Activated CD8-positive, alpha-beta memory T cell treated with anti-CD3 and anti-CD28 coated beads, Interleukin-2, amount 10 ng/mL, durations not matched to agents 7 days and 5 days (primary cell): ENCODE measurements at places on chromosomes 2 and 18.

GRCh38 chr2:88448248-88448647, 4.2 kb downstream of the FOXI3 start:
- H3K36me3 ChIP-seq = no peaks in the 10 kb centered on the region
- H3K4me1 ChIP-seq = peaks cover 9% of the 10 kb centered on the region
- H3K4me3 ChIP-seq = no peak overlapping the region

- H3K4me1 ChIP-seq = no peaks in the 10 kb centered on the region
- no peak overlapping the region for H3K27ac ChIP-seq
- peaks cover 69% of the 10 kb centered on the region for H3K27me3 ChIP-seq
- no peaks in the 10 kb centered on the region for H3K36me3 ChIP-seq
Observed at GRCh38 chr2:11998218-11998617, 251.8 kb downstream of the LPIN1 start.

DNA sequence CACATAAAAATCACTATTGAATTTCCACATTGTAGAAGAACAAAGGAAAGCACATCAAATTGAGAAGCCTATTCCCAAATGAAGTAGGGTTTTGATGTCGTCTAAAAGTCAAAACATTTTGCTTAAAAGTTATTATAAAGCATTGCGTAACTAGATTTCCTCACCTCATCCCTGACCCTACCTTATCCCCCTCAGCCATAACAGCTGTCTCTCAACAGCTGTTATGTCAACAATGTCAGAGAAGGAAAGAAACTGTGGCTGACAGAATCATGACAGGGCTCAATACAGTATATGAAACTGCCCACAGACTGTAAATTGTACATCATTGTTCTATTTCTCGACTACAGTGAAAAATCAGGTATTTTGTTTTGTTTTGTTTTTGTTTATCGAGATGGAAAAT, 63.0 kb upstream of the ACVR1C start:
- H3K27me3 ChIP-seq = peaks cover 2% of the 10 kb centered on the region
- H3K4me3 ChIP-seq = no peak overlapping the region
- H3K27ac ChIP-seq = no peak overlapping the region
- no peaks in the 10 kb centered on the region for H3K36me3 ChIP-seq
- no peak for DNase-seq
- no peaks in the 10 kb centered on the region for H3K4me1 ChIP-seq

DNA sequence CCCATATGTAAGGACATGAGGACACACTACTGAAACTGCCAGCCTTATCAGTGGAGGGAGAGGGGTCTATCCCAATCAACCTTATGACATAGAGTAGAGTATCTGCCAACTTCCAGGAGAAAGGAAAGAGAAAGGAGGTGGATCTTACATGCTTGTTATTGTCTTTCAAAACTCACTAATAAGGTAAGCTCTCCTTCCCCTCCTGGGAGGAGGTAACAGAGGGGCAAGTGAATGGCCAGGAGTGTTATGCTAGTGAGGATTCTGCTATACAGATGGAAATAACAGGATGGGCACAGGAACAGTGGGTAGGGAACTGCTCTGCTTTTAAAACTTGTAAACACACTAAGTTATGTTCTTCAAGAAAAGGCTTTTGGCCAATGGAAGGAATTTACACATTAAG, 1020.1 kb downstream of the TDRD15 start:
- no peak overlapping the region for H3K4me3 ChIP-seq
- H3K36me3 ChIP-seq = no peaks in the 10 kb centered on the region
- no peaks in the 10 kb centered on the region for H3K4me1 ChIP-seq
- no peak overlapping the region for H3K27ac ChIP-seq

DNA sequence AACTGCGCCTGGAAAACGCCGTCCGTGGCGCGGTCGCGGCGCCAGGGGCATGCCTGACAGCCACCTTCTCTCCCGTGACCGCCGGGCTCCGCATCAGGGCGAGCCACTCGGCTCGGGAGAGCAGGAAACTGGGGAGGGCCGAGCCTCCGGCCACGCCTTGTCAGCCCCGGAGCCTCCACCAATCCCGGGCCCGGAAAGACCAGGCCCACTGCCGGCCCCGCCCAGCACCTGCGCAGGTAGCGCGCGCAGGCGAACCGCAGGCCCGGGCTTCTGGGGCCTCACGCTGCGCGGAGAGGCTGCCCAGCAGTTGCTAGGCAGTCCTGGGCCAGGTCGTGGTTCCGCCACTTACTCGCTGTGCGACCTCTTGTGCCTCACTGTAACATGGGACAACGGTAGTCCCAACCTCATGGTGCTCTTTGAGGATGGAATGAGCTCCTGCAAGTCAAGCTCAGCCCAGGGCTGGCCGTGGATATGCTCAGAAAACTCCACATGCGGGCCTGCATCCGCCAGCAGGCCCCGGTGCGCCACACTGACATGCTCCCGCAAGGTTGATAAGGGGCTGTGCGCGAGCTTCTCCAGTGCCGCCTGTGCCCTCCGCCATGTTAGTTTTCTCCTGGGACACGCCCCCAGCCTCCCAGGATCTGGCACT, 97.1 kb downstream of the INHBB start:
- H3K36me3 ChIP-seq = no peaks in the 10 kb centered on the region
- H3K27ac ChIP-seq = no peak overlapping the region
- H3K4me1 ChIP-seq = peaks cover 3% of the 10 kb centered on the region
- no peak overlapping the region for H3K4me3 ChIP-seq
- peaks cover 54% of the 10 kb centered on the region for H3K27me3 ChIP-seq
- no peak for DNase-seq

DNA sequence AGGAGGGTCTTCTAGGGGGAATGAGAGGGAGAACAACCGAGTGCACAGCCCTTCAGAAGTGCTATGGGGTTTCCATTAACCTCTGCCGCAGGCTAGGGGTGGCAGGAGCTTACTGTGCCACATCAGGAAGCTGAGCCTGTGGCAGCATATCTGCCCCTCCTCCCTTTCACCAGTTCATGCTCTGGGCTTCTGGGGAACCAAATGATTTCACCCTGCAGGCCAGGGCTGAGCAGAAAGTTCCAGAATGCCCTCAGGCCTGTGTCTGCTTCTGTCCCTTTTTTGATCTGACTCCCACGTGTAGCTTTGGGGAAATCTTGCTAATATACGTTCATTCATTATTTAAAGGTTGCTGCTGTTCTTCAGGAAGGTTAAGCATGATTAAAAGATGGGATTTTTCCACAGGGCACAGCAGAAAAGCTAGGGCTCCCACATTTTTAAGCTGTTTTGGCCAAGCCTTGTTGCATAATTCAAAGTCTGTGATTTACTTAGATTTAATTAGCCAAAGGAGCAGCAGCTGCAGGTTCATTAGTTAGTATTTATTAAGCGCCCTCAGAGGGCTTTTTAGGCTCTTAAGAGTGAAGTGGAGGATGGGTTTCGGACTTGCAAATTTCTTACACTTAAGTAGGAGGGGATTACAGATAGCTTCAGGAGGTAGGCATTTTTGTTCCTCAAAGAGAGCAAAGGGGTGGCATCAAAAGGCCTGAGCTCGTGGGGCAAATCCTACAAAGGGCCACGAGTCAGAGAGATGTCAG, 10.2 kb downstream of the TMEM247 start:
- no peak for DNase-seq
- peaks cover 15% of the 10 kb centered on the region for H3K4me1 ChIP-seq
- H3K27ac ChIP-seq = no peak overlapping the region
- no peak overlapping the region for H3K4me3 ChIP-seq
- H3K36me3 ChIP-seq = no peaks in the 10 kb centered on the region

GRCh38 chr2:60071490-60071831, 482.0 kb downstream of the BCL11A start:
- no peaks in the 10 kb centered on the region for H3K36me3 ChIP-seq

DNA sequence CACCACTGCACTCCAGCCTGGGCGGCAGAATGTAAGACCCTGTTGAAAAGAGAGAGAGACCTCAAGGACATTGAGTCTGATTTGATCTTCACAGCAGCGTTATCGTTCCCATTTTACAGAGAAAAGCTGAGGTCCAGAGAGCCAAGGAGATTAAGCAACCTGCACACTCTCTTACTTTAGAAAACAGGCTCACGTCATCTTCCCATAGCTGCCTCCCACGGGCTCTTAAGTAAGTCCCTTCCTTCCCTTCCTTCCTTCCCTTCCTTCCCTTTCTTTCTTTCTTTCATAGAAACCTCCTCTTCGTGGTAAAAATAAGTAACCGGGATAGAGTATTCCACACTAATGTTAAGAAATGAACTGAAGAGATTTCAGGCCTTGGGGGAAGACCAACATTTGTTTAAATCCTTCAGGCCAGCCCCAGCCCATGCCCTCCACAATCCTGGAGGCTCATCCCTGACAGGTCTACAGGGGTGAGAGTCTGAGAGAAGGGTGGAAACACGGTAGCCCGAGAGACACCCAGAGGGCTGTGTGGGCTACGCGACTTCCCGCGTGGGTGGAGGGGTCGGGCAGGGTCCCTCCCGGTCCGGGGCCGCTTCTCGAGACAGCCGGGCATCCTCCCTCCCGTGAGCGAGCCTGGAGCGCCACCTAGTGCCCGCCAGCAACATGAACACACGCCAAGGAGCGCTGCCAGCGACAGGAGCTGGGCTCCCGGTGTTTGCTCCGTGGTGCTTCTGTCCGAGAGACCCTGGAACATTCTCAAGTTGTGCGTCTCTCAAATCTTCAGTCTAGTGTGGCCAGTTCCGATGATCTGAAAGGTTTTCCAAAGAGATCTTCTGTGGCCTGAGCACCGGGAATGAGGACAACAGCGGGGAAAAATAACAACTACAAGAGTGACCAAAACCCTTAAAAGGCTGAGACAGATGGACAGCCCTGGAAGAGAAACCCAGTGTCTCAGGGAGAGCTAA, 160.3 kb downstream of the INO80D start:
- DNase-seq = peak; percentile 72
- H3K27me3 ChIP-seq = peaks cover 51% of the 10 kb centered on the region
- no peaks in the 10 kb centered on the region for H3K36me3 ChIP-seq
- no peak overlapping the region for H3K27ac ChIP-seq
- peaks cover 4% of the 10 kb centered on the region for H3K4me1 ChIP-seq
- H3K4me3 ChIP-seq = no peak overlapping the region

GRCh38 chr2:8234757-8235374, 447.0 kb upstream of the ID2 start:
- H3K27me3 ChIP-seq = peaks cover 4% of the 10 kb centered on the region
- H3K4me1 ChIP-seq = peaks cover 32% of the 10 kb centered on the region
- H3K27ac ChIP-seq = no peak overlapping the region
- H3K36me3 ChIP-seq = peaks cover 16% of the 10 kb centered on the region
- DNase-seq = peak; percentile 40

- H3K36me3 ChIP-seq = no peaks in the 10 kb centered on the region
- no peak for DNase-seq
- H3K4me3 ChIP-seq = no peak overlapping the region
- H3K4me1 ChIP-seq = peaks cover 2% of the 10 kb centered on the region
Observed at GRCh38 chr2:175330195-175330594, 148.7 kb upstream of the ATP5MC3 start.

DNA sequence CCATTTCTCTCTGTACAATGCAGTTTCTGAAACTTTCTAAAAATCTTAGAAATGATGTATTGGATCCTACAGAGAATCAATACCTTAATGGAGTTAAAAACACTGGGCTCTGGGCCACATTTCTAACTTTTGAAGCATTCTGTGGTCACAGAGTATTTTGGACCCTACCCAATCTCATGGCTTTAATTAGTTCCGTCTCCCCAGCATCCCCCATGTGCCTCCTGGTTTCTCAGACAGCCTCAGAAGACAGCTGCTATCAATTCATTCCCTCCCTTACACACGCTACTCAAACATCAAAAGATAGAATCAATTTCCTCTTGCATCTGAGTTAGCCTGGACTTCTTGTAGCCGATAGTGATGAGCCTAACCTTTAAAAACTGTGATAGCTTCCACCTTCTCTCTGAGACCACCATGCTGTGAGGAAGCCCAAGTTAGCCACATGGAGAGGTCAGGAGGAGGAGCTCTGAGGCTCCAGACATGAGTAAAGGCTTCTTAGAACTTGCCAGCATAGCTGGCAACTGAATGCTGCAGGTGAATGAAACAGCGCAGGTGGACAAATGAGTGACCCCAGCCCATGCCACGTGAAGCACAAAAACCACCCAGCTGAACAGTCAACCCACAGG, 10.4 kb downstream of the ADCY3 start:
- no peak overlapping the region for H3K27ac ChIP-seq
- peaks cover 39% of the 10 kb centered on the region for H3K36me3 ChIP-seq
- peaks cover 10% of the 10 kb centered on the region for H3K4me1 ChIP-seq
- H3K4me3 ChIP-seq = no peak overlapping the region
- peak; percentile 33 for DNase-seq
- H3K27me3 ChIP-seq = no peaks in the 10 kb centered on the region
